Mesothelial cell of epicardium (in vitro differentiated cells): ENCODE measurements at places on chromosomes 6 and 20. TPM values are rescaled to one million over a fixed set of nuclear protein-coding genes. Genes with fewer than 3 reads are reported as not detected.

DNA sequence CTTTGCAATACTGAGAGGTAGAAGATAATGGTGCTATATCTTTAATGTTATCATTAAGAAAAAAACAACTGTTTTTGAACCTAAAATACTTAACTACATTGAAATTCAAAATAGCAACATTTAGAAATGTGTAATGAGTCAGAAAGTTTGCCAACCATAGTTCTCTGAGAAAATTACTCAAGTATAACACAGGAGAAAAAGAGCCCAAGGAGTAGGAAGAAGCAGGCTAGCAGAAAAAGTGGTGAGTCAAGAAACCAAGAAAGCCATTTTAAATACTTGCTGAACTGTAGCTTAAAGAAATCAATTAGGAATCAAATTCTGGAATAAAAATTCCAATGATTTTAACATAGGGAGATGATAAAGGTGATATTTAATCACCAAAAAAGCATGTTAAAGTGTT is 181.0 kb upstream of the RSPO3 start:
- peaks cover 14% of the 10 kb centered on the region for H3K4me1 ChIP-seq
- DNase-seq, result no peak
- H3K27me3 ChIP-seq, result no peaks in the 10 kb centered on the region
- H3K27ac ChIP-seq, result no peak overlapping the region

GRCh38 chr20:19885939-19886660 is 128.0 kb downstream of the RIN2 start:
- peaks cover 11% of the 10 kb centered on the region for H3K36me3 ChIP-seq
- DNase-seq, result no peak
- H3K27me3 ChIP-seq, result no peaks in the 10 kb centered on the region
- H3K4me1 ChIP-seq, result peaks cover 45% of the 10 kb centered on the region

CENPB gene
- total RNA-seq, result 63.0 to 64.2 TPM (median 63.0 TPM) in 3 replicates

GRCh38 chr6:11762794-11763459 is 15.7 kb downstream of the ADTRP start:
- H3K4me1 ChIP-seq, result peaks cover 46% of the 10 kb centered on the region
- H3K27me3 ChIP-seq, result no peaks in the 10 kb centered on the region
- H3K36me3 ChIP-seq, result no peaks in the 10 kb centered on the region
- H3K4me3 ChIP-seq, result no peak overlapping the region

DNA sequence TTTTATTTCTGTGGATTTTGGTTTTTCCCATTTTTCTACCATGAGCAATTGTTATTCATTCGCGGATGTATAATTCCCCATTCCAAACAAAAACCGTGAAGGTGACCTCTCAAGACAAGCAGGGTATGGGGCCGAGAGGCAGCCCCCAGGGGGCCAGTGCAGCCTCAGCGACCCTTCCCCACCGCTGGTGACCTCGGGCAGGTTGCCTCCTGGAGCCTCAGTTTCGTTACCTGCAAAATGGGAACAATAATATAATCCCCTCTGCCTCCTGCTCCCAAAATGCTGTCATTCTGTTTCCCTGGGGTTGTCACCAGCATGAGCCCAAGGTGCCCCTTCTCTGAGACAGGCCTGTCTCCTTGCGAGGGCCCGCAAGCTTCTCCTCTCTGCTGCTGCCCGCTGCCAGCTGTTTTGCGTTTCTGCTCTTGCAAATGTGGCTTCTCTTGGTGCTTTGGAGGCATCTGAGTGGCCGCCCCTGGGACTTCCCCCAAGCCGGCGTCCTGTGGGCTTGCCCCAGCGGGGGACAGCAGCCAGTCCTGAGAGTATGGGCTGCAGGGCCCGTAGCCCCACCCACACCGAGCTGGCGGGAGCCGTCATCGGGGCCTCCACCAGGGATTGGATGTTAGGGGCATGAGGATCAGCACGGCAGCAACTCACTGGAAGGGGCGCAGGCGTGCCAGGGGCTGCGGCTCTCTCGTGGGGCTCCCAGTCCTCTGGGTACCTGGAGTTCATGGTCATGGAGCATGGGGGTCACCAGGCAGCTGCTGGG is 161.9 kb downstream of the TAF4 start:
- DNase-seq, result no peak
- no peak overlapping the region for H3K4me3 ChIP-seq
- peaks cover 6% of the 10 kb centered on the region for H3K27me3 ChIP-seq
- no peaks in the 10 kb centered on the region for H3K36me3 ChIP-seq

TNF gene
- total RNA-seq, result 0.52 to 0.60 TPM (median 0.60 TPM) in 3 replicates

DNA sequence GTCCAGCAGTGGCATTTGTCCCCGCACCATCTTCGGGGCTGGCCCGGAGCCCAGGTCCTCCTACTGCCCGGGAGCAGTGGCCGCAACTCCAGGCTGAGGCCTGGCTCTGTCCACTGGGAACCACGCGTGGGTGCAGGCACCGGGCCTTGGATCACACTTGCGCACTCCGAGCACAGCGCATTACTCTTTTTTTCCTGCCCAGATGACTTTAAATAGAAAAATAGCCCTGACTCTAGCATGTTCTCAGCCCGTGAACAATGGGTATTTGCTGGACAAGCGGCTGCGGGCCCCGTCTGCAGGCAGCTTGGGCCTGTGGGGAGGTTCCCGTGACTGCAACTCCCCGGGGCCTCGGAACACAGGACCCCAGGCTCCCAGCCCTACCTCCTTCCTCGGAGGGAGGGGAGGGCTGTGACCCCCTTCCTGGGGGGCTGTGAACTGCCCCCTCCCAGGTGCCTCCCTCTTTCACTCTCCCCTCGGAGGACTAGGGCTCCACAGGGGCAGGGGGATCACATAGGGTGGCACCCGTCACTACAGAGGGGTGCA is 162.2 kb downstream of the TBXT start:
- peak overlapping the region; percentile 66 for H3K4me3 ChIP-seq
- peaks cover 61% of the 10 kb centered on the region for H3K27me3 ChIP-seq
- H3K36me3 ChIP-seq, result no peaks in the 10 kb centered on the region
- H3K4me1 ChIP-seq, result peaks cover 48% of the 10 kb centered on the region
- H3K27ac ChIP-seq, result peak overlapping the region; percentile 85

DNA sequence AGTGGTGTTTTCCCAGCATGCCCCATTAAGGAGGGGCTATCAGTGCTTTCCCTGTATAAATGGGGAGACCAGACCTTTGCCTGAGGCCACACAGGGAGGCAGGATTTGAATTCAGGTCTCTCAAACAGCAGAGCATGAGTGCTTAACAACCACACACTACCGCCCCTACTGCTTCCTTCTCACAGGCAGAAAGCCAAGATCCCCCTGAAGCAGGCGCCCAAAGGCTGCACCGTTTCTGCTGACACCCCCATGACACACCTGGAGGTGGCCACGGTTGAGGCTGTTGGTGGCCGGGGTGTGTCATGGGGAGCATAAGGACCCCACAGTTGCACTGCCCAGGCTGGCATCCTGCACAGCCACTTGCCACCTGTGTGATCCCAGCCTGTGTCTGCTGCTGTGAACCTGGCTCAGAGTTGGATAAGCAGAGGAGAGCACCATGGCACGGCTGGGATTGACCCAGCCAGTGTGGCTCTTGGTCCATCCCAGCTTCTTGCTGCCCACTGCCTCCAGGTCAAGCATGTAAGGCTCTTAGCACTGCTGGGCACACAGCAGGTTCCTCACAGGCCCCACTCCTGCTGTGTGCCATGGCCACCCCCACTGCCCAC is 28.3 kb downstream of the PCK1 start:
- peaks cover 17% of the 10 kb centered on the region for H3K4me1 ChIP-seq
- no peak for DNase-seq
- no peak overlapping the region for H3K4me3 ChIP-seq
- H3K27ac ChIP-seq, result no peak overlapping the region

DNA sequence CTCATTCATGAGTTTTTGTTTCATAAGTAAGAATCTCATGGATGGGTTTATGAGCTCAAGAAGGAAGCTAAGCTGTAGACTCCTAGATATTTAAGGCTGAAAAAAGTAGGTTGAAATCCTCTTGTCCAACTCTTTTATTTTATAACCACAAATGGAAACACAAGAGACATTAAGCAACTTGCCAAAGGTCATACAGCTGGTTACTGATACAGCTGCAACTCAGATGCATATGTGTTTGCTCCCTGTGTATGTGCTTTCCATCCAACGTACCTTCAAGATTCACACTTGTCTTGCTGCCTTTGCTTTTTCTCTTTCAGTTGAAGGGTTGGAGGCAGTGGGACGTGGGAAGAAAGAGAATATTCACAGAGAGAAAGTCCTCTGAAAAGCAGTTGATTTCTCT is 153.5 kb upstream of the STMND1 start:
- no peak overlapping the region for H3K4me3 ChIP-seq
- peaks cover 24% of the 10 kb centered on the region for H3K4me1 ChIP-seq
- no peak for DNase-seq
- H3K27me3 ChIP-seq, result peaks cover 30% of the 10 kb centered on the region
- no peak overlapping the region for H3K27ac ChIP-seq
